ENCODE measurements at places on chromosomes 11 and 22.

DNA sequence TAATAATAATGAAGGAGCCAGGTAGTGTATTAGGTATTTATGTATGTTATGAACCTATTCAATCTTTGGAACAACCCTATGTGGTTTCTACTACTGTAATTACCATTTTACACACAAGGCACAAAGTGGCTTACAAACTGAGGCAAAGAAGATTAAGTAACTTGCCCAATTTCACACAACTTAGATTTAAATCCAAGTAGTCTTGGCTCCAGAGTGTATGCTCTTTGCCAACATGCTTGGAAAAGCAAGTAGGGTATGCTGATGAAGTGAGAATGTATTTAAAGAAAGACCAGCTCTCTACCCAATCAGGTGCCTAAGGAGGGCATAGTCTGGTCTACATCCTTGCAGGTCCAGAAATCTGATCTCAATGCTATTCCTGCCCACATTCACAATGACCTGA, 463.2 kb downstream of the METTL15 start:
- no peak for DNase-seq

DNA sequence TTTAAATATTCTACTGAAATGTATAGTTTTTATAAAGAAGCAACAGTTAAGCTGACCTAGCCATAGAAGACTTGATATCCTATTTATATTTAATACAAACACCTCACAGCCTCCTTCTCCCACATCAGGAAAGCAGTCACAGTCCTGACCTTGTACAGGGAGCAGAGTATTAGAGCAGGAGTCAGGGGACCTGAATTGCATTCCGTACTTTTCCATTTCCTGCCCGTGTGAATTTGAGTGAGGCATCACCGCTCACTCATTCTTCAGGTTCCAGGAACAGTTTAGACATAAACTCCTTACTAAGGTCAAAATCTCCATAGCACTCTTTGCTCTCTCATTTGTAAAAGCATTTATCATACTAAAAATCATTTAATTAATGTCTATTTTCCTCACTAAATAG, 482.5 kb upstream of the FAT3 start:
- DNase-seq: peak; percentile 0

DNA sequence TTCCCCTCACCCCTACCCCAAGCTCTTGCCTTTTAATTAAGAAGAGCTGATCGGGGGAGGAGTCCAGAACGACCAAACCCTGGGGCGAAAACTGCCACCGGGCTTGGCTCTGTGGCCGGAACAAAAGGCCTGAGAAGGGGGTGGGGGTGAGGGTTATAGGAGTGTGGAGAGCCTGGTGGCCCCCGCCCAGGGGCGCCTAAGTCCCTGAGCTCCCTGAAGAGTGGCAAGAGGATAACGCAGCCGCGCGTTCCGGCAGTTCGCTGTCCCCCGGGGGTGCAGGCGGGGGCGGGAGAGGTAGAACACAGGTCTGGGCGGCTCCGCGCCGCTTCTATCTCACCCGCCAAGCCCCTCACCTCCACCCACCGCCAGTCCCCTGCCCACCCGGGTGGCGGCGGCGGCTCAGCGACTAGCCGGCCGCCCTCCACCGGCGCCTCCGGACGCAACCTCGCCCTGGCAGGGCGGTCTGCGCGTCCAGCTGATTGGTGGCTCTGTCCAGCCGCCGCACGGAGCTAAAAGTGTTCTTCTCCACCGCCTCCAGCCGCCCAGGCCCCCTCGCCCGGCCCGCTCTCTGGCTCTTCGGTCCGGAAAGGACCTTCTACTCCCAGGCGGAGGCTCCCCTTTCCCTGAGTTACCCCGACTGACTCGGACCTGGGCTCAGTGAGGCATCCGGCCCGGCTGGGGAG, 18.7 kb upstream of the BDNF start:
- peak; percentile 49 for DNase-seq

- DNase-seq: no peak
Measured at GRCh38 chr11:22690871-22691270, 24.5 kb downstream of the GAS2 start.

DNA sequence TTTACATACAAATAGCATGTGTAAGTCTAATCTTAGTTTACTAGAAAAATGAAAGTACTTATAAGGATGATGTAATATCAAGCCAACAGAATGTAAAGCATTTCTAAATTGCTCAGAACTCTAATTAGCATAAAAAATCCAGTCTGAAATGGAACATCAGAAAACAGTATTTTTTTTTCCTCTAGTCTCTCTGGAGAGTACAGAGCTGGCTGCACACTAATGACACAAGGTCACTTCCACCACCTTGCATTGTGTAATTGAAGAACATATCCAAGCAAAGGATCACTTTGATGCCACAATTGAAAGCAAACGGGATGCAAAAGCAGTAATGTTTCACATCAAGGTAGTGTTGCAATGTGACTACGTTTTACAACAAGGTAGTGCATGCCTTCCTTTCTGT, 548.0 kb upstream of the LUZP2 start:
- DNase-seq: no peak

DNA sequence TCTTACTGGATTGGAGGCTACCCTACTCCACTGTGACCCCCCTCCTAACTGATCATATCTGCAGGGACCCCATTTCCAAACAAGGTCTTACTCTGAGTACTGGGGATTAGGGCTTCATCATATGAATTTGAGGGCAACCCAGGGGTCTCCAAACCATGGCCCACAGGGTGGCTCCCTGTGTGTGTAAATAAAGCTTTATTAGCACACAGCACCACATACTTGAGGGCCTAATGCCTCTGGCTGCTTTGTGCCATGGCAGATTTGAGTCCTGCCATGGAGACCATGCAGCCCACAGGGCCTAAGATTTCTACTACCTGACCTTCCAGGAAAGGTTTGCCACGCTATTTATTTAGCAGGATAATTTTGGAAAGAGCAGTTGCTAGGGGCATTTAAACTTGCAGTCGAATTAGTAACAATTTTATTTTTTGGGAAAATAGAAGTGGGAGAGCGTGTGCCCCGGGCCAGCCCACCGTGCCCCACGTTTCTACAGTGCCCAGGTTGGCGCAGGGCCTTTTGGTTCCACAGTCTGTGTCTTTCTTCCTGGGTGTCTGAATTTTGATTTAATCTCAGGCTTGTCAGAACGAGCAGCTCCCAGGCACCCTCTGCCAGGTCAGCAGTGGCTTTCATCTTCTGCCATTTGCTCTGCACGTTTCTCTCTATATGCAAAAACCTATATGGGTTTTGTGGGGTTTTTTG, 92.3 kb downstream of the KCNQ1 start:
- DNase-seq: no peak
